ENCODE measurements at places on chromosomes 16 and 17.

DNA sequence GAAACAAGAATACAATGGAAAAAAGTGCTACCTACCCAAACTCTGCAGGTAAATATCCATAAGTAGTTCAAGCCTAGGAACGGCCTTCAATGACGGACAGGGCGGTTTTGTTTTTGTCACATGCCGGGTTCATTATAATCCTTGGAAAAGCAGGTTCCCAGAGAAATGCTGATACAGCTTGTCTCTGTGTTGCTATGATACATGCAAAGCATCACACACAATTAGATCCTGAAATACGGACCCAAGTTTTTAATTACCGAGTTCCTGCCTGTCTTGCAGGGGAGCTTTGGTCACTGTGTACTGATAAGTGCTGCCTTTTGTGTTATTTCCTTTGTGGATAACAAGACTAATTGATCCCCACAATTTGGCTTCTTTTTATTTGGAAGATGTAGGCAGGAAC is 217.4 kb downstream of the HAPSTR1 start:
- DNase-seq = no peak

DNA sequence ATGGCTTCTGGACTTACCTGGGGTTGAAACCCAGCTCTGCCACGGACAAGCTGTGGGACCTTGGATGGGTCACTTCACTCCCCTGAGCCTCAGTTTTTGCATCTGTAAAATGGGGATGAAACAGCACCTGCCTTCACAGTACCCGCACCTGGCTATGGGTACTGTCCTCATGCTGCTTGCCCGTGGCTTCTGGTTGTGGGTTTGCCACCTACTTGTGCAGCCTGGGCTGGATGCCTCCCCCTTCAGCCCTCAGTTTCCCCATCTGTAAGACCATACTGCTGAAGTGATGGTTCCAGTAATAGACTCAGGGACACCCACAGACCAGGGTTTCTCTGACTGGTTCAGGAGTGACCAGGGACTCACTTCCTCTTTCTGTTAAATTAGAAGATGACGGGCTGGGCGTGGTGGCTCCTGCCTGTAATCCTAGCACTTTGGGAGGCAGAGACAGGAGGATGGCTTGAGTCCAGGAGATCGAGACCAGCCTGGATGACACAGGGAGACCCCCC is 9.4 kb downstream of the GLIS2 start:
- DNase-seq = no peak

GRCh38 chr16:57574086-57574485 is 31.6 kb downstream of the ADGRG5 start:
- DNase-seq = no peak

GRCh38 chr16:69853481-69853880 is 91.3 kb downstream of the WWP2 start:
- no peak for DNase-seq

DNA sequence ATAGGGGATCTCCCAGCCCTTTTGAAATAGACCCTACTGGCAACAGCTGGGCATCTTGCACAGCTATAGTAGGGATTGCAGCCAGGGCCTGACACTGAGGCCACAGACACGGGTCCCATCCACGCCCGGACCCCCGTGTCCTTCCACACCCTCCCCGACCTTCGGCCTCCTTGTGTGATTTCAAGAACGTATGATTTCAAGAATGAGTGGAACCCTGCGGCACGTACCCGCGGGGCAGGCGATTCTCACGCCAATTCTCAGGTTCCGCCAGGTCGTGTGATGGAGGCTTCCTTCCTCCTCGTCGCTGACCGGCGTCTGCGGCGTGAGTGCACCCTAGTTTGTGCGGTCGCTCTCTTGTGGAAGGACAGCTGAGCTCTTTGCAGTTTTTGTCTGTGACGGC is 56.3 kb upstream of the GNG13 start:
- no peak for DNase-seq

Measured in SJCRH30 (cell line).